ENCODE measurements at places on chromosomes 12 and 14.

- DNase-seq: no peak
These were observed 985.8 kb downstream of the VRK1 start for GRCh38 chr14:97782871-97783414.

DNA sequence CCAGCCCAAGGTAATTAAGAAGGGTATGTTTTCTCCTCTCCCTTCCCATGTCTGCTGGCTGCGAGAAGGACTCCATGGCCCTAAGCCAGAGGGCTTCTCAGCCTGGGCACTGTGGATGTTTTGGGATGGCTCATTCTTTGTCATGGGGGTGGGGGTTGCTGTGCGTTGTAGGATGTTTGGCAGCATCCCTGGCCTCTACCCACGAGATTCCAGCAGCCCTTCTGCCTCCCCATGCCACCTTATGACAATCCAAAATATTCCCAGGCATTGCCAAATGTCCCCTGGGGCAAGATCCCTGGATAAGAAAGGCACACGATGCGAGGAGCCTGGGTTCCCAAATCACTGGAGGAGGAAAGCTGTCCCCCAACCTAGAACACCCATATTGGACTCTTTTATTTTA is 36.4 kb downstream of the DAO start:
- no peak for DNase-seq

DNA sequence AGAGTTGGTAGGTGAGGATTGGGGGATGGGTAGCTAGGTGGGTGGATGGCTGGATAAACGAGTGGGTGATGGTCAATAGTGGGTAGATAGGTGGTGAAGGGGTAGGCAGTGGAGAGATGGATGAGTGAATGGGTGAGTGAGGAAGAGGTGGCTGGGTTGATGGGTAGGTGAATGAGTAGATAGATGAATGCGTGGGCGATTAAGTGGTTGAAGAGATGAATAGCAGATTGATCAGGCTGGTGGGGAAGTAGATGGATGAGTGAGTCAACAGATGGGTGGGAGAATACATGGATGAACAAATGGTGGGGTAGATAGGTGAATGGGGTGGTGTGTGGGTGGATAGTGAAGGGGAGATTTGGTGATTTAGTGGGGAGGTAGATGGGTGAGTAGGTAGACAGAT is 51.1 kb downstream of the SYNE3 start:
- no peak for DNase-seq

GRCh38 chr12:124404162-124404784 is 109.4 kb downstream of the RFLNA start:
- DNase-seq: no peak

DNA sequence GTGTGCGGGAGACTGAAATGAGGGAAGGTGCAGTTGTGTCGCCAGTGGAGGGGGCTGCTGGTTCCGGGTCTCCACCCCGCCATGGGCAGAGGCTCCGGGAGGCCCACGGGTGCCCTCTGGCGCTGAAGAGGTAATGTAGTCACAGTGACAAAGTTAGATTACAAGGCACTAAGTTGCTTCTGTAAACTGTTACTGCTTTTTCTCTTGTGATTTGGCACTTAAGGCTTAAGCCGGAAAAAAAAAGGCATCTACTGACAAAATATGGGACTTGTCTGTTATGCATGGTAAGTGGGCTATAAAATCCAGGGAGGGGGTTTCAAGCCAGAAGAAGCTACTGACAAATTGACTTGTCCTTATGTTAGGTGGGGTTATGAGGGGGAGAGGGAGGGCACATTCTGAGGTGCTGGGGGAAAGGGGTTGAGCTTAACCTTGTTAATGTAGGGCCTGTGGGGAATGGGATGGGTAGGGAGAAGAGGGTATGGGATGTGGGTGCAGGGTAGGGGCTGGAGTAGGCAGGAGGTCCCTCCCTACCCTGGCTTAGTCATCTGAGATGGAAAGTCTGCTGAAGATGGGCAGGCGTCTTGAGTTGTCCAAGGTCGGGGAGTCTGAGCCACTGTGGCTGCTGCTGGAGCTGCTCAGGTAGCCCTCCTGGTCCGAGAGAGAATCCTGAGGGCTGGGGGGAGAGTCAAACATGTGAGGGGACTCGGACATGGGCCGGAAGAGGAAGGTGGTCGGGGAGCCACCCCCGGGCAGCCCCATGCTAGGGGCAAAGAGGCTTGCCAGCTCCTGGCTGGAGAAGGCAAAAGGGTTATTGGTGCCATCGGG is 3.7 kb downstream of the ZFP36L1 start:
- DNase-seq: no peak

GRCh38 chr12:9928607-9929006 is 3.6 kb downstream of the CLEC2A start:
- DNase-seq: no peak

DNA sequence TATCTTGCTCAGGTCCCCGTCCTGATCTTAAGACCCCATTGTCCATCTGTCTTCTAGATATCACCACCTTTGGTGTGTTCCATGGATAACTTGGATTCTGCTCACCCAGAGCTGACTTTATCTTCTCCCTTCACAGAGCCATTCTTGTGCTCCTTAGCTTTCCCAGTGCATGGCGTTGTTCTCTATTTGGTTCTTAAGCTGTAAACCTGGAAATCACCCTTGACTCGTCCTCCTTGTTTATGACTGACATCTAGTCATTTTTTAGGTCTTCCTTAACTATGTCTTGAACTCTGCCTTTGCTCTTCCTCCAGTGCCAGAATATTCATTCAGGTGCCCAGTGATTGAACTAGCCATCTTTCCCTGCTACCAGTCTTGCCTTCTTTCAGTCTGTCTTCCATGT is 11.7 kb downstream of the STK38L start:
- DNase-seq: no peak

DNA sequence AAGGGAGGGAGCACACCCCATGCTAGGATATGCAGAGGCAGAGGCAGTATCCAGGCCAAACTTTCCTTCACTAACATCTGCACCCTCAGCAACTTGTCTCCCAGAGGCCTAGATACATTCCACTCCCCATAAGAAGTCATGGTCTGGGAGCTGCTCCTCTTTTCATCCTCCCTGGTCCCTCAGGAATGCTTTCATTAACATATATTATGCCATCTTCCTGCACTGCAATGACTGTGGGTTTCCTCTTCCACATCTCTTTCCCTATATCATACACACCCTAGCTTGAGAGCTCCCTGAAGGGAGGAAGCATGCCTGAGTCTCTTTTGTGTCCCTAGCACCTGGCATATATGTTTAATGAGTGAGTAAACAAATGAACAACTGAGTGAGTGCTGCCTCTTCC is 8.6 kb downstream of the DDN start:
- DNase-seq: no peak

- no peak for DNase-seq
These were observed 29.2 kb downstream of the DICER1 start for GRCh38 chr14:95128140-95128539.

DNA sequence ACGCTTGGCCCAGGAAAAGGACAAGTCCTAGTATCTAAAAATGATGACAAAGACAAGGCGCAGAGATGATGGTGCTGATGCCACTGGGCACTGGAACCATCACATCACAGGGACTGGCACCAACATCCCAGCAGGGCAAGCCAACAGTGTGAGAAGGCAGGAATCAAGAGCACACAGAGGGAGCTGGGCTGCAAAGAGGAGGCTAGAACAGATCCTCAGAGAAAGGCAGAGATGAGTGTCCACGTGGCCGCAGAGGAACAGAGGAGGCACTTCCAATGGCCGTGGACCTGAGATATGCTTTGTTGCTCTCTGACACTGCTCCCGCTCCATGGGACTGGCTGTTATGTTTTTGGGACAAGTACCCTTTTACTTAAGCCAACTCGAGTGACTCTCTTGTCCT is 17.9 kb downstream of the FOXN3 start:
- DNase-seq: no peak

- DNase-seq: peak; percentile 44
These were observed 61.4 kb upstream of the PCED1B start for GRCh38 chr12:47017901-47018475.

DNA sequence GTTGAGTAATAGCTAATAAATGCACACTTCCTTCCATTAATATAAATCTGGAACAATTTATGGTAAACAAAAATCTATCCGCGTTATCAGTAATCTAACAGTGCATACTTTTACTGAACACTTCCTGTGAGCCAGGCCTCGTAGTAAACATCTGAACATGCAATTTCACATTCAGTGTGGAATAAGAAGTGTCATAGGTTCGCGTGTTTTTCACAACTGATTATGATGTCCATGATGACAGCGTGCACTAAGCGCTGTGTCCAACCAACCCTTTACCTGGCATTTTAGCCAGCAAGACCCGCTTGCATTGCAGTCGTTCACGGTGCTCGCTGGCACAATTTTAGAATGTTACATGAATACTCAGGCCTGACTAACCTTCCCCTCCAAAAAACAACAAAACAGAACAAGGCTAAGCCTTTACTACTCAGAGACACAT is 2.1 kb downstream of the PNMA1 start:
- DNase-seq: no peak

DNA sequence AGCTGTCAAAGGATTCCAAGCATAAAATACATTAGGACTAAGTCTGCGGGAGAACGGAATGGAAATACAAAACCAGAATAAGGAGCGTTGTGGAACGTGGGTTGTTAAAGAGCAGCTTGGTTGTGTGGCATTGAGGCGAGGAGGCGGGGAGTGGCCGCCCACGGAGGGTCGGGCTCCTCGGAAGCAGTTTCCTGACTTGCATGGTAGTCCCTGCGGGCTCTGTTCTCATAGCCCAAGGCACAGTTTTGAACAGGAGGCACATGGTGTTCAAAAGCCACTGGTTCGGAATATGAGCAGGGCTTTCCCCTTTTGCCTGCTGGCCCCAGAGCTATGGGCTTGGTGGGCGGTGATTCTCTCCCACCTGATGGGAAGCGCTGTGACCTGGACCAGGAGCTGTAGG is 12.2 kb downstream of the DDX51 start:
- DNase-seq: no peak

GRCh38 chr12:29519585-29520182 is 22.2 kb upstream of the OVCH1 start:
- peak; percentile 34 for DNase-seq

GRCh38 chr12:27243006-27243405 is 1.1 kb upstream of the STK38L start:
- DNase-seq: no peak

GRCh38 chr14:61104358-61104757 is 123.3 kb downstream of the SLC38A6 start:
- no peak for DNase-seq

DNA sequence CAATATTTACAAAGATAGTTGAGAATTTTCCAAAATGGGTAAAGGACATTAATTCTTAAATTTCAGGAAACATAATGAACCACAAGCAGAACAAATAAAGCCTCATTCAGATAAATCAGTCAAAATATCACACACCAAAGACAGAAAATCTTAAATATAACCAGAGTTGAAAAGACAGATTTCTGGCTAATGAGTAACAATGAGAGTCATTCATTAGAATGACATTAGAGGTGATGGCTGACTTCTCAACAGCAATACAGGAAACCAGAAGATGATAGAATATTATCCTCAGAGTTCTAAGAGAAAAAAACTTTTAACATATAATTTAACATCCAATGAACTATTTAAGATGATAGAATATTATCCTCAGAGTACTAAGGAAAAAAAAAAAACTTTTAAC is 124.2 kb downstream of the DENND5B start:
- no peak for DNase-seq

GRCh38 chr14:95886366-95887056 is 9.9 kb downstream of the TUNAR start:
- DNase-seq: no peak

GRCh38 chr14:75312341-75312740 is 33.7 kb downstream of the FOS start:
- no peak for DNase-seq

DNA sequence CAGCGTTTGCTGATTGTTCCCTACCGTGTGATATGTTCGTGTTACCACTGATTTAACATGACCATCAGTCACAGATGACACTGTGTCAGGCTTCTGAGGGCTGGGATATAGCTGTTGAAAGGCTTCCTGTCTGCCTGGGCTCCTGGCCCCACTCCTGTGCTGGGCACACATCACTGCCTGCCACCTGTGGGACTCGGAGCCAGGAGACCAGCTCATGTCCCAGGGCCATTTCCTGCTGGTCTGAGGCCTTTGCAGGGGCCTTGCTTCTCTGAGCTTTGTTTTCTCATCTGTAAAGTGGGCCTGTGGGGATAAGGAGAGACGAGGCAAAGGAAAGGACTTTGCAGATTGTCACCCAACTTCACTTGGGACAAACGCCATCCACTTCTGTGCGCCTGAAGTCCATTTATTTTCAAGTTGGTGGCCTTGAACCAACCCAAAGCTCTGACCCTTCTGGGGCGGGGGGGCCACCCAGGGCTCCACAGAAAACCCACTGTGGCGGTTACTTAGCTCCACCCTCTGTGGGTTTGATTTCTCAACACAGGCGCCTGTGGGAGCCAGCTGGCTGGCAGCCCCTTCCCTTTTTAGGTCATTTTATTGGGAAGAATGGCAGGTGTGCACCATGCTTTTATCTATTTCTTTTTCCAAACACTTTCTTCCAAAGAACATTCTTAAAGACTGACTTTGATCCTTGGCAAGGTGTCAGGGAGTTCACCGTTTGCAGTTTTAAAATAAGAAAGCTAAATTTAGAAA is 54.1 kb downstream of the BEGAIN start:
- no peak for DNase-seq

GRCh38 chr12:105922670-105923102 is 216.1 kb downstream of the NUAK1 start:
- peak; percentile 36 for DNase-seq

- DNase-seq: no peak
These were observed 17.8 kb downstream of the CDK2AP1 start for GRCh38 chr12:123253641-123254459.

DNA sequence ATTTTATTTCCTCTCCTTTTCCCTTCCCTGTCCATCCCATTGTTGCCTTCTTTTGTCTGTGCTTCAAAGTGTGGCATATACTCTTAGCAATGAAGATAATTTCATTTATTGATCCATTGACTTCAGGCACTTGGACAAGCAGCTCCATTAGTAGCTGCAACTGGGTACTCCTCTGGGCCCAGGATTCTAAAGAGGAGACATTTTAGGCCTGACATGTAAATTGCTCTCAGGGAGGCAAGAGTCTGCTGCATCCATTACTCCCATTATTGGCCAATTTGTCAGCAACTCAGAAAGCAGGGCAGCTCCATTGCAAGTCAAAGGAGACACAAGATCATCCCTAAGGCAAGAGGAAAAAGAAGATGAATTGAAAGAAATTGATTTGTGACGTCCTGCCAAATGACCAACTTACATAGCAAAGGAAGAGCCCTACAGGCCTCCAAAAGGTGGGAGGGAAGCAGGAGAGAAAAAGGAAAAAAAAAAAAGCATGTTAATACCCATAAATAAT is 1094.1 kb upstream of the FLRT2 start:
- DNase-seq: no peak

- DNase-seq: no peak
These were observed 5.0 kb downstream of the PPTC7 start for GRCh38 chr12:110577864-110578693.

DNA sequence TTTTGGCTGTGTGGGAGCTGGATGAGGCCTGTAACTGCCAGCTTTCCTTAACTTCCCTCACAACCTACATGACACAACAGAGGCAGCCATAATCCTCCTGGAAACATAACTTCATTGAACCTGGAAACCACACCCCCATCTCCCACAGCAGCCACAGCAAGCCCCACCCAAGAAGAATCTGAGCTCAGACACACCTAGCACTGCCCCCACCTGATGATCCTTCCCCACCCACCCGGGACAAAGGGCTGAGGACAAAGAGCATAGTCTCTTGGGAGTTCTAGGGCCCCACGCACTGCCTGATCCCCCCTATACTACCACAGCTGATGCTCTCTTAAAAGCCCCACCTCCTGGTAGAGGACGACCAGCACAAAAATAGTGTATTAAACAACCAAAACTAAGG is 29.6 kb upstream of the TSPAN8 start:
- DNase-seq: no peak

Data from HS-5 (cell line).